ENCODE measurements at places on chromosomes 7 and 10.

DNA sequence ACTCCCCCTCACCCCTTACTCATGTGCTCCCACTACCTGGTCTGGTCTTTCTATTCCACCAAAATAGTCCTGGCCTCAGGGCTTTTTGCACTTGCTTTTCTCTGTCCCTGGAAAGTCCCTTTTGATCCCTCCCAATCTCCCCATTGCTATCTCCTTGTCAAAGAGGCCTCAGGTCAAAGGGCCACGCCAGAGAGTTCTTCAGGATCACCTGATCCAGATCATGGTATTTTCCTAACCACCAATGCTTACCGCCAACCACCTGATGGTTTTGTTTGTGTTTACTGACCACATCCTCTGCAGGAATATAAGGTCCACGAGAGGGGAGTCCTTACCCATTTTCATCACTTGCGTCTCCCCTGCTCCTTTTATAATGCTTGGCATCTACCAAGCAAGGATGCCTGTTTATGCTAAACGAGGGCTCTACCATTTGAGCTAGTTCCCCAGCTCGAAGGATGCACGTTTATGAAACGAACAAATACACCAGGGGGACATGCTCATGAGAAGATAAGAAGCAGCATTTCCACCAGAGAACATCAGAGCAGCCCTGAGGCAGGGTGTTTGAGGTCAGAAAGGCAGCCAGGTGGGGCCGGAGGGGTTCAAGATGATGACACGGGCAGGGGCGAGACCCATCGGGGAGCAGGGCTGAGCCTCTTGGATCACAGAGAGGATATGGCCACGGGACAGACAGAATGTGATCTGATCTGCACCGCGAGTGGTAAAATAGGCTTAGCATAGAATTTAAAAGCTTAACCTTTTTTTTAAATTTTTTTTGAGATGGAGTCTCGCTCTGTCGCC lies 43.1 kb upstream of the FOXK1 start:
- no peak for DNase-seq

GRCh38 chr7:127782654-127783559 lies 130.9 kb downstream of the SND1 start:
- DNase-seq, result no peak

DNA sequence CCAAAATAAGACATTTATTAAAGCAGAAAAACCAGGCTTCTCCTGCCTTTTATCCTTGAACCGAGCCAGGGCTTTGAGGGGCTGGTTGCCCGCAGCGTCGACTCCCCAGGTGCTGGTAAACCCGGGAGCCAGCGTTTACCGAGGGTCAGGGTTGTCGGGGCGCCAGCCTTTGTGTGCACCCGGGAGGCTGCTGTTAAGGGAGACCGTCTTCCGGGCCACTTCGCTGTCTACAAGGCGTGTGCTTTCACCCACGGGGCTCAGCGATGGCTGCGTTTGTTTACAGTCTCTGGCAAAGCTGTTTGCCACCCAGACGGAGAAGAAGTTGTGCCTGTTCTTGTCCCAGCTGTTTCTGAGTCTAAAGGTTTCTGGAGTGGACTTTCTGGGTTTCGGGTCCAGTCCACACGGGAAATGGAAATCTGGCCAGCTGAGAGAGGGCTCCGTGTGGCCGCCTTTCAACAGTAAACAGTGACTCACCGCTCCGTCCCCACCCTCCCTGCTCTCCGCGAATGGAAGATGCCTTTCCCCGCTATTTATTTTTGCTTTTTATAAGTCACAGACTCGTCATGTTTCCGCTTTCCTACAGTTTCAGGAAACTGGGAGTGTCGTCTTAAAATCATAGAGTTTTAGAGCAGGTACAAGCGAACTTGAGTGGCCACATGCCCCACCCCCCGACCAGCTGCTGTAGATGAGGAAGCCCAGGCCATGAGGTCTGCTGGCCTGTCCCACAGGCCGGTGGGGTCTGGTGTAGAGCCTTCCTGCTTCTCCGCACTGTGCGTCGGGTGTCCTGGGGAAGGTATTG lies 2.2 kb downstream of the MAFK start:
- peak; percentile 74 for DNase-seq

- DNase-seq, result no peak
Observed at GRCh38 chr7:90244565-90244908, 437 bp upstream of the CFAP69 start.

DNA sequence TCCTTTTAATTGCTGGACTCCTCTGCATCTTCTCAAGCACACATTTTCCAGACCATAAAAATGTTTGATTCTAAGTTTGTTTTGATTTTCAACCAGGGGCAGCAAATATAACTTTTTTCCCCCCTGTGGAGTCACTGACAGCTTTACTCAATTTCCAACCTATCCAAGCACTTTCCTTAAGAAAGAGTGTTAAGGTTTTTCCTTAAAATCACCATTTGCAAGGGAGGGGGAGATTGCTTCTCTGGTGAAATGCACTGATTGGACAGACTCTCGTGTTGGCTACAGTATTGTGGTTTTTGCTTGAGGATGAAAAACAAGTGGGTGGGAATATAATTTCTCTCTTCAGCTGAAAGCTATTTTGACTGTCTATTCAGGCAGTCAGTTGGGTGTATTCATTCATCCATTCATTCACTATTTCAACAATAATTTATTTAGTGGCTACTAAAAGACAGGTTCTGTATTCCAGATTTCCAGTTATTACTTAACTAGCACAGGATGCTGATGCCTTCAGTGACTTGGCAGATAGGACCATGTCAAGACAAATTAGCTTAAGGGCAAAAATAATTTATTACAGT lies 146.3 kb downstream of the BAMBI start:
- DNase-seq, result no peak
